ENCODE measurements at places on chromosomes 11 and 22.
A peak's percentile ranks its signal among the peaks of the same experiment; 100 is the strongest.

GRCh38 chr11:39786682-39787081, 1672.8 kb downstream of the LRRC4C start:
- DNase-seq = no peak

- no peak for DNase-seq
Measured at GRCh38 chr11:127943763-127944162, 643.6 kb downstream of the ETS1 start.

- no peak for DNase-seq
Measured at GRCh38 chr11:47104261-47104950, 72.3 kb downstream of the ARFGAP2 start.

DNA sequence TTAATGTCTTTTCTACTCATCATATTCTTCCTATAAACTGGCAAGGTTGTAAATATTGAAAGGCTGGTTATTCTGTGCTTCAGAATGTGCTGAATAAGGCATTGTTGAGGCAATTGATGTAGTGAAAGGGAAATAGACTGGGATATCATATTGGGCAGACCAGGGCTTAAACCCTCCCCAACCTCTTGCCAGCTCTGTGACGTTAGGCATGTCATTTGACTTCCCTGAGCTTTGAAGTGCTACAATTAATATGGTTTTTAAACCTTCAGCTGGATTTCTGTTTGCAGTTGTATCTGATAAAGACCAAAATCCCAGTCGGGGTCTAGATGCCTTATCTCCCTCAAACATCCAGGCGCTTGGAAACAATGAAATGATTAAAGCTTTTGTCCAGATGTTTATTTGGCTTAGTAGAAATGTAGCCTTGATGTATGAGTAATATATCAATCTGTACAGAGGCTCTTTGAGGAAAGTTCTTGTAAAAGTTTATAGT, 208.1 kb downstream of the DBX1 start:
- no peak for DNase-seq

- DNase-seq = peak; percentile 56
Measured at GRCh38 chr11:72223615-72224563, 678 bp upstream of the INPPL1 start.

GRCh38 chr11:9625728-9626127, 38.1 kb upstream of the SWAP70 start:
- DNase-seq = no peak
